ENCODE measurements at places on chromosomes 3 and 15.

- no peak for DNase-seq
These were observed 10.4 kb upstream of the BRPF1 start for GRCh38 chr3:9721015-9721699.

DNA sequence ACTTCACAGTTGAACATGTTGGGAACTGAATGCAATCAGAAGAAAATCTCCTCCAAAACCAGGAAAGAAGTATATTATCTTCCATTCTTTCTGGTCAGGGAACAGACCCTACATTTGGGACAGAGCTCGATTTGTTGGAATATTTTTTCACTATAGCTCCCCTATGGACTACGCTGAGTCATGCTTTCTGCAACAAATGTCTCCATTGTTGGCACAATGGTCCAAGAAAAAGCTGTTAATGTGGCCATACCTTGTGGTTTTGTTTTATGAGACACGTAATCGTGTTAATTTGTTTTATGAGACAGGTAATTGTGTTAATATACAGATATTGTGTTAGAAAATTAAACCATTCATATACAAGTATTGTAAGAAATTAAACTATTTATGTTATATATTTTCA lies 101.4 kb downstream of the TGFBR2 start:
- no peak for DNase-seq

- DNase-seq: no peak
These were observed 7.8 kb downstream of the EMC3 start for GRCh38 chr3:9978710-9979305.

DNA sequence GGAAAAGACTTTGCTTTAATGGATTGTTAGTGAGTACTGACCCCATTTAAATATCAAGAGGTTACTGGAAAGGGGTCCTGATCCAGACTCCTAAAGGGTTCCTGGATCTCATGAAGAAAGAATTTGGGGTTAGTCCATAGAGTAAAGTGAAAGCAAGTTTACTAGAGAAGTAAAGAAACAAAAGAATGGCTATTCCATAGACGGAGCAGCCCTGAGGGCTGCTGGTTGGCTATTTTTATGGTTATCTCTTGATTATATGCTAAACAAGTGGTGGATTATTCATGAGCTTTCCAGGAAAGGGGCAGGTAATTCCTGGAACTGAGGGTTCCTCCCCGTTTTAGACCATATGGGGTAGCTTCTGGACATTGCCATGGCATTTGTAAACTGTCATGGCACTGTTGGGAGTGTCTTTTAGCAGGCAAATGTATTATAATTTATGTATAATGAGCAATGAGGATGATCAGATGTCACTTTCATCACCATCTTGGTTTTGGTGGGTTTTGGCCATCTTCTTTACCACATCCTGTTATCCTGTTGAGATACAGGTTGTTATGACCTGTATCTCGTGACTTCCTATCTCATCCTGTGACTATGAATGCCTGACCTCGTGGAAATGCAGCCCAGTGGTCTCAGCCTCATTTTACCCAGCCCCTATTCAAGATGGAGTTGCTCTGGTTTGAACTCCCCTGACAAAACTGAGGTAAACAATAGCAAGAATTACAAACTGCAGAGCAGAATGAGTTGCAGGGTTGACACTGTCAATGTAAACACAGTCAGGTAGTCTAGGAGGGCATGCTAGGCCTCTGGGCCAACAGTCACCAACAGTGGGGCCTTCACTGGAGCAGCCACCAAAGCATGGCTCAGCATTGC lies 10.3 kb upstream of the GPR160 start:
- DNase-seq: no peak

DNA sequence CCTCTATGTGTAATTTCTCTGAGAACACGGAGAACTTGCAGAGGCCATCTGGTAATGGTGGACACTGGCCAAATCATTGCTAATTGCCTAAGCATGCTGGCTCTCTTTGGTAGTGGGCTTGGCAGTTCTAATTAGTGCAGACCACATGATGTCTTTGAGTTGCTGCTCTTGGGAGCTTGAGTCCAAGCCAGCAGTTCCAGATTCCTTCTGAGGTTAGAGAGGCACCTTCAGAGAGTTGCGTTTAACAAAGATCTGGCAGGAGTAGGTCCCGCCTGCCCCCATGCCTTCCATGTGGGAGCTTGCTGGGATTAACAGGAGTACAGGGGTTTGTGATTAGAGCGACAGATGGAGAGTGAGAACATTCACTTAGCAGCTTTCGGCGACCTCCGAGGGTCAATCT lies 449.0 kb upstream of the LMCD1 start:
- no peak for DNase-seq

DNA sequence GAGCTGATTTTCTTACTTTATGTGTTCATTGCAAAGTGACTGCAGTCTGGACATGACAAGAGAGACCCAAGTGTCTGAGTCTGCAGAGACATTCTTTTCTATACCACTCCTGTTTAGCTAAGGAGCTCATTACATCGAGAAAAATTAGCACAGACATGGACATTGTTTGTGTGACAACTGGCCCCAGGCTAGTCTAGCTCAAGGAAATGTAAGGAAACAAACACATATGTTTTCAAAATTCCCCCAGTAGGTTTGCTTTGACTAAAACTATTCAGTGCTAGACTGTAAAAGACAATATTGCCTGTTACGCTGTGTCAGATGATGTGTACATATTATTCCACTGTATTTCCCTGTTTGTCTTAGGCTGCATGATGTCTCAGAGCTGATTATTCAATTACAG lies 40.9 kb downstream of the TPRG1 start:
- DNase-seq: no peak

GRCh38 chr15:92914768-92915221 lies 14.7 kb downstream of the CHD2 start:
- DNase-seq: no peak

DNA sequence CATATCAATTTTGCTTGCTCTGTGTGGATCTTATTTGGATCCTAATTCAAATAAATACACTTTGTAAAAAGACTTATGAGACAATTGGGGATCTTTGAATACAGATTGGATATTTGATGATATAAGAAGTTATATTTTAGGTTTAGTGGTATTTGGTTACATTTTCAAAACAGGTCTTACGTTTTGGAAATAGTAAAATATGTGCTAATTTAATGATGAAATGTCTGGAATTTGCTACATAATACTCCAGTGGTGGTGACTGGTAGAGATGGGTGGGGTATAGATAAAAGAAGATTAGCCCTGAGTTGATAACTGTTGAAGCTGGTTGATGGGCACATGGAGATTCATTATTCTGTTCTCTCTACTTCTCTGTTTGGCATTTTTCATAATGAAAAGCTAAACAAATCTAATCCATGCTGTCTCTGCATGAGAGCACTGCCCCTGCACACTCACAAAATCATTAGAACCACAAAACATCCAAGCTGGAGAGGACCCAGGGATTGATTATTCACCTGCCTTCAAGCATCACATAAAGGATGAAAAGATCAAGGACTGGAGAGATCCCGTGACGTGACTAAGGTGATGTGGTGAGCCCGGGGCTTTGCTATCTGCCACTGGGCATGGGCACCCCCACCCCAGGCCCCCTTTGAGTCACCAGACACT lies 58.9 kb downstream of the TLE3 start:
- DNase-seq: no peak

Measured in fibroblast of upper back skin (primary cell).